Right renal pelvis (tissue), 4 donors: ENCODE measurements at places on chromosomes 13 and 19. TPM values are rescaled to one million over a fixed set of nuclear protein-coding genes. Genes with fewer than 3 reads are reported as not detected.

DNA sequence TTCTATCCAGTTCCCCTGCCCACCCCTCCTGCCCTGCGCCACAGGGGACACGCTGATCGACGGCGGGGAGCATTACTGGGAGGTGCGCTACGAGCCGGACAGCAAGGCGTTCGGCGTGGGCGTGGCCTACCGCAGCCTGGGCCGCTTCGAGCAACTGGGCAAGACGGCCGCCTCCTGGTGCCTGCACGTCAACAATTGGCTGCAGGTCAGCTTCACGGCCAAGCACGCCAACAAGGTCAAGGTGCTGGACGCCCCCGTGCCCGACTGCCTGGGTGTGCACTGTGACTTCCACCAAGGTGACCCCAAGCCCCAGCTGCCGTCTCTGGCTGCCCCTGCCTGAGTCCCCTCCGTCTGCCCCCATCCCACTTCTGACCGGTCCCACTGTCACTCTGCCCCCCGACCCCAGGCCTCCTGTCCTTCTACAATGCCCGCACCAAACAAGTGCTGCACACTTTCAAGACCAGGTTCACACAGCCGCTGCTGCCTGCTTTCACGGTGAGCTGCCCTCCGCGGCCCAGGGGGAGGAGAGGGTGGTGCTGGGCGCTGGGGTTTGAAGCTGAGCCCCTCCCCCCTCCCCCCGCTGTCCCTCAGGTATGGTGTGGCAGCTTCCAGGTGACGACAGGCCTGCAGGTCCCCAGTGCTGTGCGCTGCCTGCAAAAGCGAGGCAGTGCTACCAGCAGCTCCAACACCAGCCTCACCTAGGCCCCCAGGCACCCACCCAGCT is 15.5 kb downstream of the STAP2 start:
- DNase-seq = no peak

GRCh38 chr13:66344805-66345517 is 885.2 kb downstream of the PCDH9 start:
- peak; percentile 55 for DNase-seq

- no peak for DNase-seq
Observed at GRCh38 chr19:7337380-7338194, 11.2 kb upstream of the ARHGEF18 start.

GRCh38 chr13:98083507-98083906 is 59.4 kb upstream of the FARP1 start:
- DNase-seq = peak; percentile 20

The BCL3 gene
- 5.6 TPM for polyA plus RNA-seq

DNA sequence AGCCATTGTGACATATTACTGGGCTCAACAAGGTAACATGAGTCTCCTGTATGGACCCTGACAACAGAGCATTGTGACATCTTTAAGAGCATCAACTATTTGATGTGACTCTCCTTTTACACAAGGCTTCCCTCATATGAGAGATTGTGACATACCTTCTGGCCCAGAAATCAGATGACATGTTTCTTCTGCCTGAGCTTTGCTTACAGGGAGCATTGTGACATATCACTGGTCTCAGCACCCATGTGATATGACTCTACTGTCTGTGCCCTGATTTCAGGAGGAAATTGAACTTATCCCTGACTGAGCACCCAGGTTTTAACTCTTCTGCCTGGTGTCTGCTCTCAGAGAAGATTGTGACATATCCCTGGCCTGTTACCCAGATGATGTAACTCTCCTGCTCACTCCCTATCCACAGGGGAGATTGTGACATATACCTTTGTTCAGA is 15.9 kb upstream of the ZNF681 start:
- no peak for DNase-seq
